BE2C (cell line): ENCODE measurements at places on chromosomes 6 and 20.

GRCh38 chr6:3444276-3445088, 12.4 kb downstream of the SLC22A23 start:
- DNase-seq = no peak

- no peak for DNase-seq
Observed at GRCh38 chr6:90175627-90176538, 120.8 kb downstream of the BACH2 start.

GRCh38 chr6:39572661-39573340, 152.4 kb downstream of the KIF6 start:
- DNase-seq = no peak

GRCh38 chr6:126188279-126188909, 151.5 kb upstream of the CENPW start:
- DNase-seq = no peak

DNA sequence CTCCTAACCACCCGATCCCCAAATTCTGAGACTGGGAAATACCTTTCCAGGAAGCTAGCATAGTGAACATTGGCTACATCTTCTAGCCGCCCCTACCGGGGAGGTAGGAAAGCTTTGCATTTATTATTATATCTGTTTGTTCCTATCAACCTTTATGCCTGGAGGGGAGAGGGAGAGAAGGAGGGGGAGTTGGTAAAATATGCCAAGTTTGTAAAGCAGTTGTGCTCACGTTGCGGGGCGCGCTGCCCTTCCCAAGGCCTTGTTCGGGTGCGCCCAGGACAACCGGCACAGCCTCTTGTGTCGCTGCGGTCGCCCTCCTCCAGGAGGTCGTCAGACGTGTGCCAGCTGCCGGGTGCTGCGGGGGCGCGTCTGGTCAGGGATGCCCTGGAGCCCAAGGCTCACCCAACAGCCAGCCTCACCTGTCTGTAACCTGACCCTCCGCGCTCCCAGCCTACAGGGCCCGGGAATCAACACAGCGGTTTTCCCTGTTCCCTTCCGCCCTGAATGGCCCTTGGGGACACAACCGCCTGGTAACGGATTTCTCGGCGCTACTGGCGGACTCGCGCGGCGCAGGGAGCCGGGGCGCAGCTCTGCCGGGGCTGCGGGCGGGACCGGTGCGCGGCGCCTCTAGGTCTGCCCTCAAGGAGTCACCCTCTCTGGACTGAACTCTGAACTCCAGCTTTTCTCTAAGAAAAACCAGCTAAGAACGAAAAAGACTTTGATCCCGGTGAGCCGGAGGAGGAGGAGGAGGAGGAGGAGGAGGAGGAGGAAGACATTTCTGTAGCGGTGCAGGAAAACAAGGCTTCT, 1.1 kb upstream of the OVOL2 start:
- no peak for DNase-seq

DNA sequence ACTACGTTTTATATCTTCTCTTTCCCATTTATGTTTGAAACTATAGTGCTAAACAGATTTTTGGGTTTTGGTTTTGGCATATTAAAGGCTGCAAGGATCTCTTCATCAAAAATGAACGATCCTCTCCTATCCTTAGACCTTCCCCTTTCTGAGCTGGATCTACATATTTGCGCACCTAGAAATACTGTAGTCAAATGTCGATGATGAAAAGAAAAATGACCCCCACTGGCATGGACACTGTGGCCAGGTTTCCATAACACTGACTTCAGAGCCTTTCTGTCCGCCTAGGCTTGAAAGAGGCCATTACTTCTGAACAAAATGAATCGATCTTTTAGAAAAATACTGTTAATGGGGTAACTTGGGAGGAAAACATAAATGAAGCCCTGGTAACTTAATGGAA, 5.8 kb downstream of the FLRT3 start:
- DNase-seq = no peak

DNA sequence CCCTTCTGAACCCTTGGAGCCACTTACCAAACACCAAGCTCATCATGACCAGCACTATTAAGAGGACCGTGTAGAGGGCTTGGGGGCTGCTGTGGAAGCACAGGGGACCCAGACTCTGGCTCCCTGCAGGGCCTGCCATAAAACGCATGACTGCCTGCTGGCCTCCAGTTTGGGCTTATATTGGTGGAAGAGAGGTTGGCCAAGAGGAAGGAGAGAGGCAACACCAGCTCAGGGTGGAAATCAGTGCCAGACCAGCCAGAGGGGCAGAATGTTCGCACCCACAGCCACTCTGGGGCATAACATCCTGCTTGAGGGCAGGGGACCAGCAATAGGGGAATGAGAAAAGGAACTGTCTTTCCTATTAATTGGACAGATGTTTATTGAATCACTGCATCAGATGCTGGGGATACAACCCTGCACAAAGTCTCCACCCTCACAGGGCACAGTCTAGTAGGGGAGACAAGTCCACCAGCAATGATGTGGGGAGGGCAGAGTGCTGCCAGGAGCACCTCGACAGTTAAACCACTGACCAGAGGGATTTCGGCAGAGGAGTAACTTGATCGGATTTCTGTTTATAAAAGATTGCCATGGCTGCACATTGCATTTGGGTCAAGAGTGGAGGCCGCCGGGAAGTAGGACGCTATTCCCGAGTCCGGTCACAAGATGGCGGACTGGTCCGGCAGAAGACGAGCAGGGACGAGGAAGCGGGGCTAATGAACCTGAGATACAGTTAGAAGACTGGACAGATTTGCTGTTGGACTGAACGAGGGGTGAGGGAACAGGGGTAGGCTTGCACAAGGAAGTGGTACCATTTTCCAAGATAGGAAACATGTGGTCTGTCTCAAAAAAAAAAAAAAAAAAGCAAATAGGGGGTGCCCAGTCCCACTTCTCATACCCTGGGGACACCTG, at the start of gene LY6G5C:
Gene LY6G5C, minus strand, starts transcription at position 842 of the 909 bp plus-strand sequence. Its CDS starts 694 bp downstream, at position 148.
- DNase-seq = peak; percentile 85

DNA sequence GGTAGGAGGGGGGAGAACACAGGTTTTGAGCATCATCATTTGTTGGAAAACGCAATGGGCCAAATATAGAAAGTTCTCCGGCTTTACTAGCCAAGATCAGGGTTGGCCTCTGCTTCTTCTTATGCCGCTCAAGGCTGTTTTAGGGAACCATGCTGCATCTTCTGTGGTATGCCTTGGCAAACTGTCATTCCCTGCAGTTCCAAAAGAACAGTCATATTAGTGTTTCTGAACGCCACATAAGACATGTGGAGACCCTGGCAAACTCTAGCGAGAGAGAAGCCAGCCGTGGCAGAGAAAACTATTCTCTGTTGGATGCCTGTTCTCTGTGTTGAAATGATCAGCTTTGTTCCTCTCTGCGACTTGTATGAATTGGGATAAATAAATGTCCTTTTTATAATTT, 10.8 kb downstream of the ACTR5 start:
- DNase-seq = no peak

DNA sequence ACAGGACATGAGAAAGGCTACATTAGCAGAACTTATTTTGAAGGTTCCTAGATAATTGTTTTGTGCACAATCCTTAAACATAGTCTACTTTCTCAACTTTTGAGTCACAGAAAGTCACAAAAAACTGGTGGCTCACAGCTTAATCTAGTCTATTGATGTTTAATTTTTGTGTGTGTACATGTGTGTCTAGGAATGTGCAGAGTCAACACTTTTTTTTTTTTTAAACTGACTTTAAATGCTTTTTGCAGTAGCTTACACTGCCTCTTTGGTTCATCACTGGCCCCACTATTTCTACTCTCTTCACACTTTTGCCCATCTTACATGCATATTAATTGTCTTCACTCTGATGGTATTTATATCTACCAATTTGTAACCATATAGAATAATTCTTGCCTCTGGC, 566.9 kb downstream of the BCKDHB start:
- no peak for DNase-seq

DNA sequence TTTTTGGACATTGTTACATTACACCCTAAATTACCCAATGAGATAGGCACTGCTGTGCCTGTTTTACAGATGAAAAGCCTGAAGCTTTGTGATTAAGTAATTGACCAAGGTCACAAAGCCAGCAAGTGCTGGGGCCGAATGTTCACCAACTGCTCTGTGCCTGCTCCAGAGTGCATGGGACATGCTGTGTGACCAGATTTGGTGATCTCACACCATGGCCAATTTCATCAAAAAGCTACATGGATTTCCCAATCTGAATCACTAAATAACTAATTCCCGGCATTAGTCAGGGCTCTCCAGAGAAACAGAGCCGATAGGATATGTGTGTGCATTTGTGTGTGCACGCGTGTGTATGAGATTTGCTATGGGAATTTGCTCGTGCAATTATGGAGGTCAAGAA, 228.3 kb upstream of the ECI2 start:
- no peak for DNase-seq

DNA sequence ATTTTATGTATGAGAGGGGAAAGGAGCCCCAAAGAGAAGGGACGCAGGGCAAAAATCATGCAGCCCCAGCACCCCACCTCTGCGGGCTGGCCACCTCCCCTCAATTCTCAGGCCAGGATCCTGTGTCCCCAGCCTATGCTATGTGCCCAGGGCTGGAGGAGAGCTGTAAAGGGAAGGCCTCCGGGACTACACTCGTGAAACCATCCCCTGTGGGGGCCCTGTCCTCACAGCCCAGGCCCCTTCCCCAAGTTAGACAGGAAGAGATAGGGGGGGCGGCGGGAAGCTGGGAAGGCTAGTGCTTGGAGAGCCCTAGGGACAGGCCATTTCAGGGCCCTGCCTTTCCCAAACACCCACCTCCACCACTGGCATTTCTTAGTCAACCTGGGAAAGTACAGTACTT, 1.4 kb upstream of the COL11A2 start:
- no peak for DNase-seq

GRCh38 chr6:37182736-37183590, 13.0 kb downstream of the PIM1 start:
- no peak for DNase-seq
